ENCODE measurements at places on chromosomes 7 and 10.

DNA sequence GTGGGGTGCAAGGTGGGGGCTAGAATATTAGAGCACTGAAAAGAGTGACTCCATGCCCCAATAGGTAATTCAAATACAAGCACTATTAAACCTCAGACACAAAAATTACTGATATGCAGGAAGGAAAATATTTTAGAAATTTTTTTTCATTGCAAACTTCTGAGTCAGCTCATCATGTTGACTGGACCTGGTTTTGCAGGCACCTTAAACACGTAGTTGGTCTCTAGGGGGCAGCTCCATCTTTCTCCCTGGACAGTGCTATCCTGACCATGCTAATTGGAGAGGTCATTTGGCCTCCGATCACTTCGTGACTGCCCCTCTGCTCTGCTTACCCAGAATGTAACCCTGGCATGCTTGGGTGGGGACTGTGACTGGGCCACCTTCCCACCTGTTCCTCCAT lies 368.4 kb upstream of the MKI67 start:
- DNase-seq: no peak

- no peak for DNase-seq
Observed at GRCh38 chr7:389911-390601, 100.1 kb downstream of the FOXL3 start.

- no peak for DNase-seq
Observed at GRCh38 chr10:35339942-35340341, 3.6 kb downstream of the CCNY start.

GRCh38 chr10:95784279-95784913 lies 28.4 kb downstream of the ENTPD1 start:
- no peak for DNase-seq

DNA sequence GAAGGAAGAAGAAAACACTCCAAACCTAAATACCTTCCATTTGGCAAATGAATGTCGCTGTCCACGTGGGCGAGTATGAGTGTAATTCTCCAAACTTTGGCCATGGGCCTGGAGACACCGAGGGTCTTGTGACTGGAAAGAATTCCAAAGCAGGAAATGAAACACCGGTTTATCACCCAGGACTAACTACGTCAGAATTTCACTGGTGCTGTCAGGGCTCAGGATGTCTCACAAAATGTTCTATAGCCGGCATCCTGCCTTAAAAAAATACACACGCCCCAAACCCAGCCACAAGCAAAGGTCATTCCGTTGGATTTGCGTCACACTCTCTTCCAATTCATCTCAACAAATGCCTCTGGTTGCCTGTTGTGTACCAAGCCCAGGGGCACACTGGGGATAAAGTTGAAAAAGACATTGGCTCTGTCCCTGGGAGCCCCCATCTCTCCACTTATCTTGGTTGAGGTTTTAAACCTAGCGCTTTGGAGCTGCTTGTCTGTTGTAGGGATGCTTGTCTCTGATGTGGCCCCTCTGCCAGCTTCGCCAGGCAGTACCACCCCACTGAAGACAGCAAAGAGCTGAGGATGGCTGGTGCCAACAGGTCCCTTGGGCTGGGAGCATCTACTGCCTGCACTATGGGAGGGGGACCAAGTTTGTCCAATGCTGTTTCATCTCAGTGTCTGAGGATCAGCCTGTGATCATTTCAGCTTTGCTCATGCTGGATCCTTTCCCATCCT lies 31.2 kb downstream of the GSTO2 start:
- peak; percentile 78 for DNase-seq

DNA sequence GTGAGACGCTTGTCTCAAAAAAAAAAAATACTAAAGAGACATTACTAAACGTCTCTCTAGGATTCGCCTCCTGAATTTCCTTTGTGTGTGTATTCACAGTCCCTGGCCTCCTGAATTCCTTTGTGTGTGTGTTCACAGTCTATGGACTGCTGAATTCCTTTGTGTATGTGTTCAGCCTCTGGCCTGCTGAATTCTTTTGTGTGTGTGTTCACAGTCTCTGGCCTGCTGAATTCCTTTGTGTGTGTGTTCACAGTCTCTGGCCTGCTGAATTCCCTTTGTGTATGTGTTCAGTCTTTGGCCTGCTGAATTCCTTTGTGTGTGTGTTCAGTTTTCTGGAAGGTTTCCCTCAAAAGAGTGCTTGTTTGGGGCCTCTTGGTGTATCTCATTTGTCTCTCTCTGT lies 8.2 kb downstream of the BMS1 start:
- DNase-seq: no peak

DNA sequence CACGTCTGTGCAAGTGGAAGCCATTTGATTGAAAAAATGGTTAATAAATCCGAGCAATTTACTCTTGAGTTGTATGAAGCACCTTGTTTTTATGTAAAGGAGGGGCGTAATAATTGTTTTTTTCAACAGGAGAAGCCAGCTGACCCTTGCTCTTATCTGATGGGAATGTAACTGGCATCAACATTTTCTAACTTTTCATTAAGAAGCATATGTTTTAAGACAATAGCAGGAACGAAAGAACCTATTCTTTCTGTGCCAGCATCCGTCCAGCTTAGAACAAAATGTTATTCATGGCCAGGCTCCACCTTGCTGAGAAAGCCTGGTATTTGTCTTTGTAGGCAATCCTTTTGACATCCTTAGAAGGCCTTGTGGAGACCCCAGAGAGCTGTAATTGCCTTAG lies 22.2 kb upstream of the AFAP1L2 start:
- DNase-seq: no peak
